Effector CD4-positive, alpha-beta T cell (primary cell): ENCODE measurements at places on chromosomes 1 and 21.

- no peak for DNase-seq
Observed at GRCh38 chr1:15656464-15656863, 27.7 kb upstream of the PLEKHM2 start.

- DNase-seq, result no peak
Observed at GRCh38 chr1:56360021-56360420, 219.3 kb downstream of the PLPP3 start.

- DNase-seq, result no peak
Observed at GRCh38 chr1:44988531-44989156, 2.2 kb upstream of the EIF2B3 start.

DNA sequence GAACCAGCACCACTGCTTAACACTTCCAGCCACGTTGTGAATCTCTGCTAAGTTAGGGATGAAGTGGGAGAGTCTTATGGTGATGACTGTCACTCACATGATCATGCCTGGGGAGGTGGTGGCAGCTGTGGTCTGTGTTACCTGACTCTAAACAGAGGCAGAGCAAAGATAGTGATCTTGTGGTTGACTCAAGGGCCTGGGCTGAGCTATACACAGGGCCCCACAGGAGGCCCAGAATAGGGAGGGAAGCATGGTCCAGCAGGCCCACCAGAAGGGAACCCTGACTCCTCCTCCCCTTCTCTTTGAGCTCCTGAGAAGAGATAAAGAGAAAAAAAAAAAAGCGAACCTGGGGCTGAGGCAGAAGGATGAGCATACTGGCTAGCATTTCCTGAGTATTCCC lies 55.0 kb downstream of the PLXNA2 start:
- DNase-seq, result no peak

DNA sequence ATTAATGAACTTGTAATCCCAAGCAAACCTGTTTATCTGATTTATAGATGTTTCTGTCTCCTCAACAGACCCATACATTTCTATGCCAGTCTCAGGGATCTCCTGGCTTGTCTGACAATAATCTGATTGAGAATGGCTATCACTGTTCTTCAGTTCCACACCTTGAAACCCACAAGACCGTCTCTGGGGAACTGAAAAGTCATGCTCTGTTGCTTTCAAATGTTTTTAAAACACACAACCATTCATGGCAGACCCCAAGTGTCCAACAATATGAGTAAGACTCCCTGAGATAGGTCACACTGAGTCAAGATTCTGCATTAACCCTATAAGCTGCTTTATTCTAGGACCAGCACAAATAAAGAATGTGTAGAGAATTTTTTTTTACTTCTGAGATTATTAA lies 611.2 kb upstream of the PLXNA2 start:
- DNase-seq, result no peak

- DNase-seq, result no peak
Observed at GRCh38 chr1:27161594-27161993, 6.7 kb upstream of the SLC9A1 start.

DNA sequence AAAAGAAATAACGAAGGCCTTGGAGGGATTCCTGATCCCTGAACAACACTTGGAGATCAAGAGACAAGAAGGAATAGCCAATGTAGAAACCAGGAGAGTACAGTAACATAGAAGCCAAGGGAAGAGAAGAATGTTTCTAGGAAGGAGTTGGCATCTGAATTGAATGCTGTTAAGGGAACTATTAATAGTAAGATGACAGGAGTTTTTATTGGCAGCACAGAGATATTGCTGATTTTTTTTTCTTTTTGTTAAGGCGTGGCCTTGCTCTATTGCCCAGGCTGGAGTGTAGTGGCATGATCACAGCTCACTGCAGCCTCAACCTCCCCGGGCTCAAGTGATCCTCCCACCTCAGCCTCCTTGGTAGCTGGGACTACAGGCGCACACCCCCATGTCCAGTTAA lies 9.6 kb upstream of the SFT2D2 start:
- DNase-seq, result no peak
